ENCODE measurements at places on chromosomes 5 and 9. TPM values are rescaled to one million over a fixed set of nuclear protein-coding genes. Genes with fewer than 3 reads are reported as not detected.

Gene TMEM174
- total RNA-seq: not detected

Gene PCSK5
- 6.5 TPM for total RNA-seq

Gene SLC6A18
- total RNA-seq: not detected

Gene PKN3
- total RNA-seq: 4.5 TPM

Gene ACTBL2
- not detected for total RNA-seq

Gene TAS2R1
- not detected for total RNA-seq

Gene RABGAP1
- total RNA-seq: 26.3 TPM

Gene TRIM36
- 0.55 TPM for total RNA-seq

Gene PLPP7
- 216 TPM for total RNA-seq

Gene NTMT1
- 33.7 TPM for total RNA-seq

Gene FIBCD1
- 4.6 TPM for total RNA-seq

Gene HRCT1
- 12.5 TPM for total RNA-seq

Gene RAB3C
- 0.07 TPM for total RNA-seq

Gene CORO2A
- 0.39 TPM for total RNA-seq

Gene OR1J2
- total RNA-seq: not detected

Gene FCN2
- total RNA-seq: not detected

- no peak for DNase-seq
Measured at GRCh38 chr5:113242481-113243348, 192.1 kb downstream of the TSSK1B start.

GRCh38 chr9:30103647-30104394 lies 2280.6 kb upstream of the ACO1 start:
- no peak for DNase-seq

DNA sequence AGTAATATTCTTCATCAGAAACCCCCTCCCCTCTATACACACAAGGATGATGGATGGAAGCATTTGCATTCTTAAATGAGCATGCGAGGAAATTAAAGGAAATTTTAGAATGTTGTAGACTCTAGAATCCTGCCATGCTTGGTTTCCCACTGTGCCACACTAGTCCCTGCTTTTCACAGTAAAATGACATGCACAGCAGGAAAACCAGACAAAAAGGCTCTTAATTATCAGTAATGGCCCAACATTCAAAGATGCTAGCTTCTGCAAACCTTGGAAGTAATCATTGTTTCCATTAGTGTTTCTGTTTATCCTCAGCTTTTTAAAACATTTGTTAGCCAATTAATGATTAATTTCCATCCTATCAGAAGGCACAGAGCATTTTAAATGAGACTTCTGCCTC lies 255.8 kb downstream of the SLCO4C1 start:
- no peak for DNase-seq

DNA sequence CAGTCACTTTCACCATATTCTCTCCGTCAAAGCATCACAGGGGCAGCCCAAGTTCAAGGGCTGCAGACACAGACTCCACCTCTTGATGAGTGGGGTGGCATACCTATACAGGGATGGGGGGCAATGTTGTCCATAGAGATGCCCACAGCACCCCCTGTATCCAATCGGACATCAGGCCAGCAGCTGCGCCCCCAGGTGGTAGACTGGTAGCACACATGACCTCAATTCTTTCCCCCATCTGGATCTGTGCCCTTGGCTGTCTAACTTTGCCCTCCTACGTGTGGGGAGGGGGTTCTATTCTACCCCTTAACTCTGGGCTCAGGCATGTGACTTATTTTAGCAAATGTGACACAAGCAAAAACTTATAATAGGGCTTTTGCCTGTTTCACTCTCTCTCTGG lies 84.0 kb upstream of the SLC25A48 start:
- no peak for DNase-seq

DNA sequence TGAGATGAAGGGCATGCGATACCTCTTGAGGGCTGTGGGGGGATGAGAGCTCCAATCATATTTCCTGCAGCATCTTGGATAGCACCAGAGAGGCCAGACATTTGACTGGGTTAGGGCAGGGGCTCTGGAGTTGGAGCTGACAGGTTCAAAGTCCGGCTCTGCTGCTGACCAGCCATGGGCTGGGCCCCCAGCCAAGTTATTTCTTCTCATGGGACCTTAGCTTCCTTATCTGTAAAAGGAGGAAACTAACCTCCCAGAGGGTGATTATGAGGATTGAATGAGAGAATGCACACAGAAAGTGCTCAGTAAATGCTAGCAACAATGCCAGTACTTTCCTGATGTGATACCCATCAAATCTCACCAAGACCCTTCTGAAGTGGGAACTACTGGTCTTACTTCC lies 65.2 kb upstream of the SLC25A51 start:
- no peak for DNase-seq

DNA sequence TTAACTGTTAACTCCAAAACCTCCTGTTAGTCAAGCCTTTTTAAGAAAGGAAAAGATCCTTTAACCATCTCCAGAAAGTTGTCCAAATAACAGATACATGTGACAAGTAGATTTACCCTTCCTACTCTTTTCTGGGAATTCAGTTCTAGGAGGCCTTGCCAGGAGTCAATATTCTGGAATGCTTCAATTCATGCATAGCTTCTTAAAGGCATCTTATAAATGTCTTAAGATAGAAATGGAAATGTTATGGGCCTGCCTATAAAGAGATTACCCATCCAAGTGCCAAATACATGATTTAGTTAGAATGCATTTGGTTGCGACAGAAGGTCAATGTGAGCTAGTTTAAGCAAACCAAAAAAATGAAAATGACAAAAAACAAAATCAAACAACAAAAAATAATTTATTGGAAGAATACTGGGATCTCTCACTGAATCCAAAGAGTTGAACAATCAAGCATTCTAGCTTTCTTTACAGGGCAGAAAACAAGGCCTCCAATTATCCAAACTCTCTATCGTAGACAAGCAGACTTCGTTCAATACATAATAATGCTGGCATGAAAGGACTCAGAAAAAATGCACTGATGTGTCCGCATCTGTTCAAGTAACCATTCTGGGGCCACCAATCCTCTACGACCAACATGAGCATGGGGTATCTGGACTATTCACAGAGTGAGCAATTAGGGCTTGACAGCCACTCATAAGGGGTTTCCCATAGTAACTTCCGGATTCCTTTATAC lies 188.6 kb downstream of the CTNND2 start:
- no peak for DNase-seq

DNA sequence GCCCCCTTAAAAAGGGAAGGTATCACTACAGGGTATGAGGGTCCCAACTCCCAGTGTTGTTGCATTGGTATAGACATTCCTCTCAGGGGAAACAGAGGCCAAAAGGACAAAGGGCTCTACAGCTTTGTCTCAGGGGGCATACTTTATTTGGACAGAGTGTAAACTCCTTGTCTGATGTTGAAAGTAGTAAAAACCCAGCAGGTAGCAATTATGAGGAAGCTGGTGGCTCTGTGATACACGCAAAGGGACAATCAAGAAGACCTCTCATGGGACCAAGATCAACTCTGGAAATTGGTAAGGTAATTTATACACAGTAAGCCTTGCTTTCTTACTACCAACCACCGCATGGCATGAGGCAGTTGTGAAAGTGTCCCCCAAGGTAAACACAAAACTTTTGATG lies 764.6 kb downstream of the CDH12 start:
- DNase-seq: no peak

DNA sequence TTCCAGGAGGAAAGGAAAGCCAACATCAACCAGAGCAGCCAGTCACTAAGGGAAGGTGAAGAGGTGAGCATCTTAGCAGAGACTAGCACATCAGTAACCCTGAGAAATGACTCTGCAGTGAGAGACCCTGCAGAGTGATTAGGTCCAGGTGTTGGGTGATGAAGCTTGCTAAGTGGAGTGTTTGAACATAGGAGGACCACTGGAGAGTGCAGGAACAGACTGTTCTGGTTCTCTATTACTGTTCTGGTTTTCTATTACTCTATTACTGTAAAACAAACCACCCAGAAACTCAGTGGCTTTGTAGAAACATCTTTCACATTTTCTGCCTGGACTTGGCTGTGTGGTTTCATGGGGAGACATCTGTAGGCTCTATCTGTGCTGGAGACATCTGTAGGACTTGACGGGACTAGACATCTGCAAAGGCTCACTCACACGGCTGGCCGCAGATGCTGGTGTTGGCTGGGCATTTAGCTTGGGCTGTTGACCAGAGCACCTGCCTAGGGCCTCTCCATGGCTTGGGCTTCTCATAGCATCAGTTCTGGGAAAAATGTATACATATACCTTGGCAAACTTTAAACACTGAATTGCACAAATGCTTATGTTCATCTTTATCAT lies 33.4 kb upstream of the SPATA31E1 start:
- no peak for DNase-seq

- no peak for DNase-seq
Measured at GRCh38 chr9:125694478-125694877, 12.5 kb downstream of the MAPKAP1 start.

GRCh38 chr9:133726401-133727276 lies 11.5 kb downstream of the SARDH start:
- no peak for DNase-seq

DNA sequence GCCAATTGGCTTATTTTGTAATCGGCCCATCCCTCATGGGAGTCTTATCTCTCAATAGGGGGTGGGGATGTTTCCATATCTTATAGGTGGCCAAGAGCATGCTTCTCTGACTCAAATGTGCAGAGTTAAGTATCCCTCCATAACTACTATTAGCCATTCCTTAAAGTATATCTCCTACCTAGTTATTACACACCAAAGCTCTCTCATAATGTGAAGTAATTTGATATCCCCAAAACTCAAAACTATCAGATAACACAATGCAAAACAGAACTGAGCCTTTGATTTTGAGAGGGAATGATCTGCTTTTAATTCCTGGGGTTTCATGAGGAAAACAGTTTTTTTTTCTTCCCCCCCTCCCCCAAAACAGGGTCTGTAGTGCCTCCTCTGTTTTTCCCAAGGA lies 28.4 kb downstream of the UNC13B start:
- no peak for DNase-seq

- no peak for DNase-seq
Measured at GRCh38 chr9:68552700-68553476, 12.2 kb upstream of the TMEM252 start.

GRCh38 chr5:126143622-126144021 lies 279.6 kb upstream of the GRAMD2B start:
- DNase-seq: no peak

GRCh38 chr5:60594715-60595477 lies 105.1 kb downstream of the DEPDC1B start:
- no peak for DNase-seq

GRCh38 chr5:150364004-150364403 lies 6.5 kb downstream of the TCOF1 start:
- DNase-seq: no peak

DNA sequence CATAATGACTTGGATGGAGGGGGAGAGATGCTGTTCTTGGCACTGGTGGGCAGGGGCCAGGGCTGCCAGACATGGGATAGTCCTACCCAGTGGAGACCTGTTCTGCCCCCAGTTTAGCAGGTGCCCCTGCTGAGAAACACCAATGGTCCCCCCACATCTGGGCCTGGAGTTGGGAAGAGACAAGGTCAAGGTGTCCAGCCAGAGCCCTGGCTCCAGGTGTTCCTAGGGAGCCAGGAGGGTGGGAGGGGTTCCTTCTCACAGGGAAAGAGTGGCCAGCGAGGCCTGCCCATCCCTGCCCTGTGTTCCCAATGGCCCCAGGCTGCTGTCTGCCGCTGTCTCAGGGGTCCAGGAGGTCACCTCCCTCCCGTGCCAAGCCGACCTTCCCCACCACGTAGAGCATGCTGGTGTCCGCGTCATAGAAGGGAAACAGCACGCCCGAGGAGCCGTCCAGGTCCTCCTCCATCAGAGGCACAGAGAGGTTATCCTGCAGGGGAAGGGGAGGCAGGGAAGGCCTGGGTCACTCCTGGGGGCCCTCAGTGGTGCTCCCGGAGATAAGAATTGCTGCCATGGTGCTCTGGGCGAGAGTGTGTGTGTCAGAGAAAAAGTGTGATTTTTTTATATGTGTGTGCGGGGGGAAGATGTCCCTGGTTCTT lies 11.7 kb upstream of the TRIM14 start:
- DNase-seq: no peak

GRCh38 chr5:68225911-68226545 lies 10.5 kb downstream of the PIK3R1 start:
- no peak for DNase-seq

DNA sequence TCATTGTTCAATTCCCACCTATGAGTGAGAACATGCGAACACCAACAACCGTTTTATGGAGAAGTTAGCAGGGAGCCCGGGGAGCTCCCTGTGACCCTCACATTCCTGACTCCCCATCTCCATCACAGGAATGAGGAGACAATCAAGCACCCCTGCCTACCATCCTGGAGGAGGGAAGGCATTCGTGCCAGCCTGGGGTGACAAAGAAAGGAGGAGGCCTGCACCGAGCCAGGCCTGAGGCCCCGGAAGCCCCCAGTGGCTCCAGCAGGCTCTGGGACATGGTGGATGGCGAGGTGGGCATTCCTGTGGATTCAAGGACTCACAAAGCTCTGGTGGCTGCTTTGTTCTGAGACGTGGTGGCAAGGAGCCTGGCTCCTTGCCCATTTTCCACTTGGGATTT lies 36.5 kb upstream of the UGT3A1 start:
- DNase-seq: no peak
